Thyroid gland (tissue), 4 donors: ENCODE measurements at places on chromosomes 13 and 19. TPM values are rescaled to one million over a fixed set of nuclear protein-coding genes. Genes with fewer than 3 reads are reported as not detected.

Gene ARHGAP35
- total RNA-seq, result 82.4 TPM

Gene WDR87
- under 0.01 TPM for total RNA-seq

Gene IFNL1
- not detected for total RNA-seq

DNA sequence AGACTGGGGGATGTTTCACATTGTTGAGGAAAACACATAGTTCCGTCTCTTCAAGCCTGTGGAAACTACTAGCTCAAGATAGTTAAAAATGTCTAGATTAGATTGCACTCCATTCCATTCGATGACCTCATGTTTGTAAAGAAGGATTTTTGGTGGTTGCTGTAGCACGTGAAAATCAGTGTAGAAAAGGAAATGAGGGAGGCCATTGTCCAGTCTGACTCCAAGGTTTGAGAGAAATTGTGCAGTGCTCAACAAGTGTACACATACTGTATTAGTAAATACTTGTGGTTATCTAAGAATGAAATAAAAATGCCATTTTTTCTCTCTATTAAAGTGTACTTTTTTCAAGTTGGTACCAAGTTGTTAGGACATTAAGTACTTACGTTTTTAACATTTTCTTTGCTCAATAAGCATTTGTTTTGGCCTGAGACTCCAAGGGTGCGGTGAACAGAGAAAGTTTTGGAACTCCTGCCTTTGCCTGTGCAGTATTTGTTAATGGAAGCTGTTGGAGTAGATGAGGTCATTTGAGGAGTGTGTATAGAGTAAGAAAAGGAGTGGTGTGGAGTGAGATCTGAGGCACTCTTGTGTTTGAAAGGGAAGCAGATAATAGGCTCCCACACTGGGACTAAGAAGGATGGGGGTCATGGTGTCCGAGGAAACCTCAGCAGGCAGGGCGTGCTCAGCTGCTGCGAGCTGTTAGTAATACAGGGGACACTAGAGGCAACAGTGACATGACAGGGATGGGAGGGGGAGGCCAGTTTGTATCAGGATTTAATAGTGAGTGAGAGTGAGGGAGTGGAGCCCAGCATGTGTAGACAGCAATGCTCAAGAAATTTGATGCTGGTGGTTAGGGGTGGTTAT lies 4.4 kb downstream of the WASF3 start:
- peaks cover 24% of the 10 kb centered on the region for H3K4me1 ChIP-seq
- no peak for DNase-seq
- H3K27me3 ChIP-seq, result no peaks in the 10 kb centered on the region
- no peaks in the 10 kb centered on the region for H3K36me3 ChIP-seq
- peak overlapping the region; percentile 22 for H3K27ac ChIP-seq

DNA sequence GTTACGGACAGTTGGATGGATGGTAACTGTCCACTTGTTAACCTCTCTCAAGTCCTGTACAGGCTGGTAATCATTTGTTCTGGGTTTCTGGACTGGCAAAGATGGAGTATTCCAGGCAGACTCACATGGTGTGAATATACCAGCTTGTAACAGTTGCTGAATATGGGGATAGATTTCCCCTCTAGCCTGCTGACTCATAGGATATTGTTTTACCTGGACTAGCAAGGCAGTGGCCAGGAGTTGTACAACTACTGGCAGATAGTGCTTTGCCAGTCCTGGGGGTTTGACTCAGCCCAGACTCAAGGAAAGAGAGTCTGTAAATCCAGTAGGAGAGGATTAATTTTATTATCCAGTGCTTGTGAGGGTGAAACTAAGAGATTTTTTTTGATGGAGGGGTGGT lies 74.0 kb downstream of the ZNF100 start:
- H3K36me3 ChIP-seq, result no peaks in the 10 kb centered on the region
- H3K4me1 ChIP-seq, result no peaks in the 10 kb centered on the region
- no peaks in the 10 kb centered on the region for H3K27me3 ChIP-seq
- no peak for DNase-seq
- no peak overlapping the region for H3K4me3 ChIP-seq
